ENCODE measurements at places on chromosomes 5 and 9.
A peak's percentile ranks its signal among the peaks of the same experiment; 100 is the strongest.

- DNase-seq: peak; percentile 97
Measured at GRCh38 chr5:23507278-23507685, at the start of gene PRDM9. Gene PRDM9, plus strand, starts transcription at chr5:23507609. Its CDS starts 1,425 bp downstream, at chr5:23509034.

GRCh38 chr9:128946571-128947276 lies 679 bp downstream of the DOLK start:
- no peak for DNase-seq

GRCh38 chr9:96367943-96368342 lies 15.6 kb downstream of the SLC35D2 start:
- no peak for DNase-seq

GRCh38 chr9:130254747-130255630 lies 10.6 kb upstream of the HMCN2 start:
- DNase-seq: peak; percentile 6

DNA sequence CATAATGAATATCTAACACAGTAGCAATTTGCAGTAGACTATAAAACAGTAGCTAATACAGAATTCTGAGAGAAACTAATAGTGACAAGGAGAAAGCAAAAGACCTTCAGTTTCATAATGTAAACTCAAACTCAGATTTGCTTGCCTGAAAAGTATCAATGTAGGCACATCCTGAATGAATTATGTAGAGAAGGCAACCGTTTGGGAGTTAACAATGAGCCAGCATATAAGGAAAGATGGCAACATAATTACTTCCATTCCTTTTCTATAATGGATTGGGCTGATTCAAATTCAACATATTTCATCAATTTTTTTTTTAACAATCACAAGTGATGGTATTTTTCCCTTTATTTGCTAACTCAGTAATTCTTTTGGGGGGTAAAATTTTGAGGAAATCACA lies 261.6 kb downstream of the SEMA5A start:
- no peak for DNase-seq
